ENCODE measurements at places on chromosomes 3 and 15. TPM values are rescaled to one million over a fixed set of nuclear protein-coding genes. Genes with fewer than 3 reads are reported as not detected.

The ADAMTSL3 gene
- polyA plus RNA-seq = 4.7 TPM

The PROK2 gene
- polyA plus RNA-seq = 0.11 TPM

The CLDN11 gene
- 7.5 TPM for polyA plus RNA-seq

The FAM81A gene
- polyA plus RNA-seq = 1.0 TPM

The ZKSCAN7 gene
- polyA plus RNA-seq = 1.9 TPM

DNA sequence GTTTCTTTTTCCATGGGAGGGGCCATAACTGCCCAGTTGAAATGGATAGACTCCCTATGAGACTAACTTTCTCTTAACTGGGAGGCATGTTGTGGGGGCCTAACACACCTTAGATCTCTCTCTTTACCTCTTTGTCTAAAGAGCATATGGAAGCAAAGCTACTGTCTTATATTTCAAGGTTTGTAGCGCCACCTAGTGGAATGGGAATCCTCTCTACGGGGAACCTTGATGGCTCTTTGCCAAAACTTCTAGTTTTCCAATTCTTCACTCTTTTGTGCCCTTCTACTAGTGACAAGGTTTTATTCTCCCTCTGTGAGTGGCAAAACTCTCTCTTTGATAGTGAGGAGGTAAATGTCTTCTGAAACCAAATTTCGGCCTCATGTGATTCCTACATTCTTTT, 1030.4 kb upstream of the CADM2 start:
- DNase-seq = no peak

GRCh38 chr3:183883291-183884096, 1.2 kb downstream of the PARL start:
- DNase-seq = no peak

GRCh38 chr3:30440880-30441279, 165.5 kb upstream of the TGFBR2 start:
- no peak for DNase-seq

GRCh38 chr3:81268526-81268925, 492.9 kb downstream of the GBE1 start:
- no peak for DNase-seq

DNA sequence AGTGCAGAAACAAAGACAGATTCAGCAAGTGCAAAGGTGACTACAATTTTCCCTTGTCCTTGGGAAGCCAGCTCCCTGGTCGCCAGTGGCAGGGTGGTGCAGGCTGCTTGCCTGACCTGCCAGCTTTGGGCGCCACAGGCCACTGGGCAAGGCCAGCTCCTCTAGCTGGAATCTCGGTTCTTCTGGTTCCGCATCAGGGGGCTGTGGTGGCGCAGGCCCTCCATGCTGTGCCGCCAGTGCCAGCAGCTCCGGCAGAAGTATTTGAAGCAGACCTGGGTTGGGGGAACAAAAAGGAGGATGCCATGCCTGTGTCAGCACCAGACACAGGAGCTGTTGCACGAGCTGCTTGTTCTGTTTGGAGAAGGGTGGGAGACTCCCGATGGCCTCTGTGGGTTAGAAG, 4.2 kb upstream of the RPS17 start:
- DNase-seq = no peak

DNA sequence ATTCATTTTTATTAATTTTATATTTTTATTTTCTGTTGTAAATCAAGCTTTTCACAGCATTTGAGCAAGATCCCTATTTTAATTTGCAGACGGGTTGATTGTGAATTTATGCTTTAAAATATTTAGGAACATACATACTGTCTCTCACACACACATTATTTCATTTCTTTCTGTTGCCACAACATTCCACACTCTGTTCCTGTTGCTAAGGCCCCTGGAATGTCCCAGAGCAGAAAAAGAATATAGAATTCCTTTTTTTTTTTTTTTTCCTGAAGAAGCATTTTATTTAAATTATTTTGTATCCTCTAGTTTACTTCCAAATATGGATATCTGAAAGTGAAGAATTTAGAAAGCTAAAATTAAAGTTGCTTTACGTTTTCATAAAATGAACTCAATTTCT, 36.8 kb upstream of the SCAANT1 start:
- DNase-seq = no peak

- no peak for DNase-seq
Observed at GRCh38 chr3:29267226-29267625, 13.6 kb upstream of the RBMS3 start.

GRCh38 chr3:61578667-61579367, 17.4 kb downstream of the PTPRG start:
- DNase-seq = no peak
